Suprapubic skin (tissue), 4 donors: ENCODE measurements at places on chromosomes 1 and 21. TPM values are rescaled to one million over a fixed set of nuclear protein-coding genes. Genes with fewer than 3 reads are reported as not detected.
A peak's percentile ranks its signal among the peaks of the same experiment; 100 is the strongest.

LCE3D gene
- 25.6 TPM for total RNA-seq

ANGPTL7 gene
- total RNA-seq, result 2.8 TPM

IGFN1 gene
- not detected for total RNA-seq

TPM3 gene
- 156 TPM for total RNA-seq

ARHGAP29 gene
- 38.3 TPM for total RNA-seq

ATP6V1G3 gene
- not detected for total RNA-seq

SLAMF9 gene
- total RNA-seq, result not detected

RPTN gene
- total RNA-seq, result 10.8 TPM

KCNA3 gene
- not detected for total RNA-seq

C1orf94 gene
- total RNA-seq, result not detected

SMIM11 gene
- 24.3 TPM for total RNA-seq

GBP2 gene
- total RNA-seq, result 72.7 TPM

RNF223 gene
- 4.7 TPM for total RNA-seq

HOOK1 gene
- 32.1 TPM for total RNA-seq

- no peak overlapping the region for H3K4me3 ChIP-seq
- H3K27me3 ChIP-seq, result peaks cover 4% of the 10 kb centered on the region
- no peaks in the 10 kb centered on the region for H3K36me3 ChIP-seq
- peaks cover 32% of the 10 kb centered on the region for H3K4me1 ChIP-seq
- DNase-seq, result no peak
Observed at GRCh38 chr21:44911384-44912157, 9.1 kb downstream of the ITGB2 start.

DNA sequence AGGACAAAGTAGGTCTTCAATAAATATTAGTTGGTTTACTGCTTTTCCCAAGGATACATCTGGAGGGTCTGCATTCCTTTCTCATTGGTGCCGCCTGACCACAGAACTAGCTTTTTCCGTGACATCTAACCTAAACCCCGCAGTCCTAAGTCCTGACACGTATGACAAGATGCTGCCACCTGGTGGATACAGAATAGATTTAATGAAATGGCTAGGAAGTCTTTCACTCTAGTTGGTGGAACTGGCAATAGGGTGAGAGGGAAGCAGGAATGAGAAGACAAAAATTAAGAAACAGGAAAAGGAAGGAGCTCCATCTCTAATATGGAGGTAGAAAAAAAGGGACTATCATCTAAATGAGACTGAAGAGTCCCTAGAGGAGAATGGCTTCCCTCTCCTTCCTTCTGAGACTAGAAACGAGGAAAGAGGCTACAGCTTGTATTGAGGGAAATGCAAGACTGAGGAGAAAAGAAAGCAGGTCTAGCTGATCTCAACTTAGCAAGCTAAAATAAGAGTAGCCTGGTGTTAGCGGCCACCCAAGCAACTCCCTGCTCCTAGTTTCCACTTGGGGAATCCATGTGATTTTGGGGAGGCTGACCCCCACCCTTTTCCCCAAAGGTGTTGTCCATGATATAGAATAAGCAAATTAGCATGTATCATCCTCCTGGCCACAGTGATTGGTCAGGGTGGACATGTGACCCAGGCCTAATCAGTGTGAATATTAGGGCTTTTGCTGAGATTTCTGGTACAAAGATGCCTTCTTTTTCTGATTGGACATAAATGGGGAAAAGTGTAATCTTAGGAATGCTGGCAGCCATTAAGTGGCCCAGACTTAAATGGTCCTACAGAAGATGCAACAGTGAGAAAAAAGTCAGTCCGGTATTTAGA is 5.9 kb downstream of the RFX5 start:
- H3K4me3 ChIP-seq, result no peak overlapping the region
- DNase-seq, result no peak
- H3K4me1 ChIP-seq, result peaks cover 13% of the 10 kb centered on the region
- H3K27ac ChIP-seq, result no peak overlapping the region
- peaks cover 34% of the 10 kb centered on the region for H3K36me3 ChIP-seq

GRCh38 chr1:160284220-160284781 is 632 bp downstream of the PEX19 start:
- no peak for DNase-seq
- peak overlapping the region; percentile 75 for H3K27ac ChIP-seq
- peaks cover 26% of the 10 kb centered on the region for H3K4me1 ChIP-seq
- peaks cover 49% of the 10 kb centered on the region for H3K36me3 ChIP-seq
- H3K27me3 ChIP-seq, result no peaks in the 10 kb centered on the region

- peak overlapping the region; percentile 0 for H3K4me3 ChIP-seq
- peaks cover 75% of the 10 kb centered on the region for H3K4me1 ChIP-seq
- H3K36me3 ChIP-seq, result peaks cover 15% of the 10 kb centered on the region
- no peaks in the 10 kb centered on the region for H3K27me3 ChIP-seq
- DNase-seq, result no peak
- peak overlapping the region; percentile 86 for H3K27ac ChIP-seq
Observed at GRCh38 chr1:38000529-38001455, 4.5 kb downstream of the FHL3 start.

GRCh38 chr1:60637651-60638050 is 444.7 kb upstream of the NFIA start:
- H3K4me1 ChIP-seq, result no peaks in the 10 kb centered on the region
- H3K27me3 ChIP-seq, result no peaks in the 10 kb centered on the region
- no peak for DNase-seq
- no peaks in the 10 kb centered on the region for H3K36me3 ChIP-seq

GRCh38 chr1:19166066-19166465 is 44.0 kb downstream of the UBR4 start:
- H3K4me1 ChIP-seq, result peaks cover 7% of the 10 kb centered on the region
- peaks cover 100% of the 10 kb centered on the region for H3K36me3 ChIP-seq
- H3K4me3 ChIP-seq, result no peak overlapping the region
- no peak for DNase-seq
- no peak overlapping the region for H3K27ac ChIP-seq
- no peaks in the 10 kb centered on the region for H3K27me3 ChIP-seq

DNA sequence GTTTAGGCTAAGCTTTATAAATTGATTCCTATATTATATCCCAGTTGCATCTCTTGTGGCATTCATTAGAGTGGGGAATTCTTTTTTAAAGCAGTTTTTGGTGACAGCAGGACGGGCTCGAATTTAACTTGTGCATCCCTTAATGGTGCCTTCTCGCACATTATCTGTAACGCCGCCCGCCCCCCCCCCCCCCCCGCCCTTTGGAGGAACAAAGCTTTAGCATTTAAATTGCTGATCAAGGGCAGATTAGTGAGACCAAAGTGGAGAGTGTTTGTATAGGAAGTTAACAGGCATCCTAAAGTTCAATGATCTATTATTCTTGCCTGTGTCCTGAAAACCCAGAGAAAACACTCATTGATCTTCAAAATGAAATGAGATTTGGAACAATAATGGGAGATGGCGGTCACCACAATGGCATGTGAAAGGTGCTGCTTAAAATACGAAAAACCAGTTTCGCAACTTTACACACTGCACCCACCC is 2.2 kb downstream of the LMO4 start:
- no peak for DNase-seq
- H3K4me3 ChIP-seq, result peak overlapping the region; percentile 94
- H3K36me3 ChIP-seq, result no peaks in the 10 kb centered on the region
- peak overlapping the region; percentile 97 for H3K27ac ChIP-seq

DNA sequence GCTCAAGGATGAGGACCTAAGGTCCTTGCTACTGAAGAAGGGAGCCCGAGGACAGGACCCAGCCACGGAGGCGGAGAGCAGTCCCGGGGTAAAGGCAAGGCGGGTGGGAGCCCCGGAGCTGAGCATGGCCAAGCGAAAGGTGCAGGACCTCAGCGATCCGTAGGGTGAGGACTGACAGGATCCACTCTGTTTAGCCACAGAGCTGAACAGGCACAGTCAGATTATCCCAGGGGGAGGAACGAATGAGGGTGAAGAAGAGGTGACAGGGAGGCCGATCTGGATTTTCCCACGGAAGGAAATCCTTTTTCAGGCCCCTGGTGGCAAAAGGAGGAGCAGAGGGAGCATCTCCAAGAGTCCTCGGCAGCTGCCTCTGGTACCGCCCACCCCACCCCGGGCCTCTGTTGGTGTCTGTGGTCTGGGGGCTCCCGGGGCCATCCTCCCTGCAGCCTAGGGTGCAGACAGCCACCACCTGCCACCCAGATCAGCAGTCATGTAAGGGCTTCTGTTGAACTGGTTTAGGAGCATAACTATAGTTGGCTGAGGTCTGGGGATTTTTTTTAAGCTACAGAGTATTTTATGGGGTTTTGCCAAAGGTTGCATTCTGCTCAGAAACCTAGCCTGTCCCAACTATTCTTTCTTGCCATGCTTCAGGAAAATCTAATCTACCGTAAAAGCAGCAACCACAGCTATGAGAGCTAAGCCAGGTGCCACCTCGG is 32.3 kb upstream of the LBR start:
- DNase-seq, result peak; percentile 59
- H3K4me3 ChIP-seq, result no peak overlapping the region
- H3K27me3 ChIP-seq, result no peaks in the 10 kb centered on the region
- H3K36me3 ChIP-seq, result no peaks in the 10 kb centered on the region

- no peak for DNase-seq
- no peaks in the 10 kb centered on the region for H3K27me3 ChIP-seq
- H3K36me3 ChIP-seq, result peaks cover 14% of the 10 kb centered on the region
- peak overlapping the region; percentile 89 for H3K4me3 ChIP-seq
Observed at GRCh38 chr1:26785611-26786436, 1.9 kb upstream of the PIGV start.

- no peak overlapping the region for H3K27ac ChIP-seq
- DNase-seq, result no peak
Observed at GRCh38 chr1:104172243-104172681, 422.6 kb downstream of the AMY1C start.

- peaks cover 36% of the 10 kb centered on the region for H3K4me1 ChIP-seq
- H3K27ac ChIP-seq, result no peak overlapping the region
- no peak overlapping the region for H3K4me3 ChIP-seq
- no peak for DNase-seq
Observed at GRCh38 chr1:89605692-89606091, 27.2 kb upstream of the LRRC8C start.

GRCh38 chr21:36729310-36729970 is 30.5 kb downstream of the SIM2 start:
- H3K4me1 ChIP-seq, result no peaks in the 10 kb centered on the region
- no peak overlapping the region for H3K4me3 ChIP-seq
- H3K27ac ChIP-seq, result no peak overlapping the region
- DNase-seq, result no peak

- H3K4me1 ChIP-seq, result peaks cover 31% of the 10 kb centered on the region
- H3K27ac ChIP-seq, result peak overlapping the region; percentile 93
- H3K36me3 ChIP-seq, result no peaks in the 10 kb centered on the region
Observed at GRCh38 chr1:207034208-207034607, 1.7 kb upstream of the C1orf116 start.

DNA sequence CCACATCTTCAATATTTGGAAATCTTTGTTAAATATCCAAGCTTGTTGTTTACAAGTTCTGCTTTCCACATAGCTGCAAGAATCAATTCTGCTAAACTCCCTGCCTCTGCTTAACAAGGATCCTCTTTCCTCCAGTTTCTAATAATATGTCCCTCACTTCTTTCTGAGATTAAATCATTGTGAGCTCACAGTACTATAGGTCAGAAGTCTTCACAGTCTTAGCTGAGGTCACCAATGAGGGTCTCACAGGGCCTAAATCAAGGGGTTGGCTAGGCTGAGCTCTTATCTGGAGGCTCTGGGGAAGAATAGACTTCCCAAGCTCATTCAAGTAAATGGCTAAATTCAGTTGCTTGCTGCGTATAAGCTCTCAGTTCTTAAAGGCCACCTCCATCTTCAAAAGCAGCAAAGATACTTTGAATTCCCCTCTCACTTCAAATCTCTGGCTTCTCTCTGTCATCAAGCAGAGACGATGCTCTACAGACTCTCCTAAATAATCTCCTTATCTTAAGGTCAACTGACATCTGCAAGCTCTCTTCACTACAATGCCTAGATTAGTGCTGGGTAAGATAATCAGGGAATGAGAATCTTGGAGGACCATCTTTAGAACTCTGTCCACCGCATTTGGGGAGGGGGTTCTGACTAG is 175.3 kb downstream of the PLPPR4 start:
- no peak overlapping the region for H3K27ac ChIP-seq
- H3K4me1 ChIP-seq, result no peaks in the 10 kb centered on the region
- no peaks in the 10 kb centered on the region for H3K27me3 ChIP-seq

- H3K27ac ChIP-seq, result no peak overlapping the region
- no peaks in the 10 kb centered on the region for H3K36me3 ChIP-seq
- H3K4me3 ChIP-seq, result no peak overlapping the region
- no peaks in the 10 kb centered on the region for H3K27me3 ChIP-seq
Observed at GRCh38 chr21:33881689-33882440, 33.7 kb downstream of the ATP5PO start.
